ENCODE measurements at places on chromosomes 4 and X.

- no peak for DNase-seq
Observed at GRCh38 chrX:110145854-110146253, 142.9 kb downstream of the TMEM164 start.

DNA sequence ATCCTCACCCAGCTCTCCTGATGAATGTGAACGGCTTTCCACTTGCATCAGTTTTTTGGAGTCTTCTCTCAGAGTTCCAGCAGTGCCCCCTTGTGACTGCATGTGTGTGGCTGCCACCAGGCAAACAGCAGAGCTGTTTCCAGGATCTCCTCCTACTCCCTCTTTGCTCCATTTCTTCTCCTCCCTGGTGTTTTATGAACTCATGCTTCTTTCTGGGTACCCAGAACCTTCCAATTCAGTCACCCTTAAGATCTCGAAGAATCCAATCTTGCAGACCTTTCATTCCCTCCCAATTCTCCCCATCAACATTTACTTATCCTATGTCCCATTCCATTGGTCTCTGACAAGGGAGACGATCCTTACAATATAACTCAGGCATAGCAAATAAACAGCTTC lies 6.8 kb upstream of the TCEANC start:
- no peak for DNase-seq

- DNase-seq: no peak
Observed at GRCh38 chr4:159946983-159947615, 844.2 kb downstream of the RAPGEF2 start.

DNA sequence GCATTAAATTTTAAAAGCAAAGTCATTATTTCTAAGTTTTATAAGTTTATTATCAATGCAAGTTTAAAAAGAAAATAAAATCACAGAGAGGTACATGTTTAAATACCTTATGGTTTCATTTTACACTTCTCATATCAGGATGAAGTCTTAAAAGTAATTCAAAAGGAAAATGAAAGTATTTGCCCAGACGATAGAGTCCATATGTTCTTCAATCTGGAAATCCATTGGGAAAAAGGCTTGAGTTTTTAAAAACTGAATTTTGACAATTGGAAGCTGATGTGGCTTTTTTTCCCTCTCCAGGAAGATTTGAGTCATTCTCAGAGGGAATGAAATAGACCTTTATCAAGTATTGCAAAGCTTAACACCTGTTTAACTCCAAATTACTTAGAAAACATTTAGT lies 37.1 kb downstream of the MAB21L2 start:
- DNase-seq: no peak

DNA sequence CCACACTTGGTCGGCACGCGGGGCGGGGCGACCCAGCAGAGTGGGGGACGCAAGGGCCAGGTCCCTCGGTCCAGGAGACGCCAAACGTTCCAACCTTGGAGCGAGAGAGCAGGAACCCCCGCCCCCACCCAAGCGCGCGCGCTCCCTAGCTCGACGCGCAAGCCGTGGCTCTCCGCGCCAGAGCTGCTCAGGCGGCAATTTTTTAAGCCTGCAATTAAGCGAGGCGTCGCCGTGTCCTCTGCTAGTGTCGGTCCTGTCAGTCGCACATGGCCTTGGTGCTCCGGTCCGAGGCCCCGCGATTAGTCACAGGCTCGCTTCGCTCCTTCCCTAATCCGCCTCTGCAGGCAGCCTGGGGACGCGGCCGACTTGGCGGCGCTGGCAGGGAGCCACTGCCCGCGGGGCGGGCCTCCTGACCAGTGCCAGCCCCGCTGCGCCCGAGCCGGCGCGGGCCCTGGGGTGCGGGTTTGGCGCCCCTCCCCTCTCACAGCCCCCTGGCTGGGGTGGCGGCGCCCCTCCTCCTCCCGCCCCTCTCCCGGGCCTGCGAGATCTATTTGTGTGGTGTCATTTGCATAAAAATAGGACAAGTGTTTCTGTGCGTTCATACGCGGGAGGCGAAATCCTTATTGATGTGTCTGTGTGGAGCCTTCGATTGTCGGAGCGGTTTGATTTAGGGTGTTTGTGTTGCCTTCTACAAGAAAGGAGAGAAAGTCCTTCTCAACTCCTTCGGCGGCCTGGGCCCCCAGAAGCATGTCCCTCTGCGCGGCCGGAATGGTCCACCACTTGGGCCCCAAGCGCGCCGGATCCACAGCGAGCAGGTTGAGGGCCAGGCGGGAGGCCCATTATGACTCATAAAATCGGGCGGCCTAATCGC lies 9.8 kb upstream of the BCOR start:
- DNase-seq: no peak

- no peak for DNase-seq
Observed at GRCh38 chrX:2398064-2398656, 102.6 kb downstream of the DHRSX start.

DNA sequence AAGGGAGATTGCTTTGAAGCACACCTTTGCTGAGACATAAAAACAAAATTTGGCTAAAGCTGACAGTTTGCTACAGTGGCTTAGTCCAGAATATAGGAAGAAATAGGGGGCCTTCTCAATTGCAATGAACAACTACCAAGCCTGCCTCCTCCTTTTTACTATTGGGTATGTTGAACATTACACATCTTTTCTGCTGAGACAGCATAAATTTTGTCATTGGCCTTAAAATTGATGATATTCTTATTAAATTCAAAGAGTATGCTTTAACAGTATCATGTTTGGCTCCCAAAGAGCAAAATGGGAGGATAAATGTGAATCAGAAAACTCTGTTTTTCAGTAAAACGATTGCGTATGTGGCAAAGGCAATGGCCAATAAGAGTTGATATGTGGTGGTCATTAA lies 721.9 kb upstream of the IGFBP7 start:
- DNase-seq: no peak

GRCh38 chr4:103374306-103374705 lies 176.2 kb upstream of the CENPE start:
- DNase-seq: no peak

GRCh38 chrX:45722471-45722870 lies 521.8 kb upstream of the DIPK2B start:
- no peak for DNase-seq

DNA sequence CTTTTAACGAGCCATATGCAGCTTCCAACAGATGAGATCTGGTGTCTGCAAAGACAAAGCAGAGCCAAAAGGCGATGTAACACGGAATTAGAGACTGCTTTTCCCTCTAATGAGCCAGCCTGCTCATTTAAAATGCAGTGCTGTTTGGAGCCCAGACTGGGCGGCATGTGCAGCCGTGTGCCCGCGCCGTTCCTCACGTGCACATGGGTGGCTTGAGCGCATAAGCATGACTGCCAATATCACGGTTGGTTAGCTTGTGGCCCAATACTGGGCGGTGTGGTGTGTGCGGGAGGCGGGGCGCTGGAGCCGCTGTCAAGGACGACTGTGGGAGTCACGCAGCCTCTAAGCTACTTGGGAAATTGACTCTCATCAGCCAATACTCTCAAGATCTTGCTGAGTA lies 87.0 kb upstream of the SCOC start:
- no peak for DNase-seq

- no peak for DNase-seq
Observed at GRCh38 chr4:108155373-108155772, 13.4 kb downstream of the LEF1 start.

- no peak for DNase-seq
Observed at GRCh38 chr4:40228497-40229365, 31.9 kb downstream of the RHOH start.

- DNase-seq: no peak
Observed at GRCh38 chr4:149056615-149057014, 614.4 kb upstream of the NR3C2 start.

- DNase-seq: no peak
Observed at GRCh38 chr4:185004562-185005218, 13.6 kb upstream of the HELT start.

- DNase-seq: no peak
Observed at GRCh38 chr4:126405369-126405982, 1090.7 kb downstream of the FAT4 start.

GRCh38 chr4:123976819-123977218 lies 580.2 kb downstream of the SPRY1 start:
- DNase-seq: no peak

GRCh38 chr4:76723373-76723772 lies 174.6 kb downstream of the SOWAHB start:
- no peak for DNase-seq

- DNase-seq: no peak
Observed at GRCh38 chr4:125421547-125421946, 106.8 kb downstream of the FAT4 start.

DNA sequence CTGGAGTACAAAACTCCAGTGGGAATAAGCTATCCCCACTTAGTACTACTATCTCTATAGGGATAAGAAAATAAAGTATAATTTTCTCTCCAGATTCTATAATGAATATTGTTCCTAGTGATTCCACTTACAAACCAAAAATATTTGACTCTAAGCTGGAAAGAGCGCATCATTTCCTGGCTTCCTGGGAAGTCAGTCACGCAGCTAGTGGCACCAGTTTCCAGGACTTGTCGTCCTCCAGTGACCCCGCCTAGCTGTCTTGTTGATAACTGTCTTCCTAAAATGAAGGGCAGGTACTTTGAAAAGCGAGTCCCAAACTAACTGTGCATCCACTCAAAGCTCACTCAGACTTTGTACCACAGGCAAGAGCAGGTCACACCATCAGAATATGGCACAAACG lies 39.3 kb downstream of the LNX1 start:
- no peak for DNase-seq

GRCh38 chr4:73045879-73046278 lies 23.6 kb downstream of the COX18 start:
- DNase-seq: no peak

GRCh38 chrX:56125946-56126345 lies 106.2 kb upstream of the KLF8 start:
- DNase-seq: no peak

DNA sequence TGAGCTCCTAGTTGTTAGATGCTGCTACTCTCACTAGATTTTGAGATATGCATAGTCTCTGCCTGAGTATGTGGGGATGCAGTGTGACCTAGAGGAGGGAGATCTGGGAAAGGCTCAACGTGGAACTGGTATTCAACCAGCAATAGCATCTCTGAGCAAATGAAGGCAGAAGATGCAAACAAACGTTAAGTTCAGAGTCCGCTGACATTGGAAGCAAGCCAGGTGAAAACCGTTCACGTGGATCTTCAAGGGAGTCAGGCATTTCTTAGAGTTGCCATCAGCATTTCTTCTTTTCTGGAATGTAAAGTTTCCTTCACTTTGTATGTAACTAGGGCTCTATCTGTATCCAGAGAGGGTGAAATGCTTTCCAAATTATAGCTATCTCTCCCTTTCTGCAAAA lies 59.9 kb downstream of the C4orf51 start:
- no peak for DNase-seq

- no peak for DNase-seq
Observed at GRCh38 chr4:137387924-137388323, 144.4 kb downstream of the PCDH18 start.

GRCh38 chr4:140559696-140560095 lies 9.1 kb downstream of the UCP1 start:
- no peak for DNase-seq

DNA sequence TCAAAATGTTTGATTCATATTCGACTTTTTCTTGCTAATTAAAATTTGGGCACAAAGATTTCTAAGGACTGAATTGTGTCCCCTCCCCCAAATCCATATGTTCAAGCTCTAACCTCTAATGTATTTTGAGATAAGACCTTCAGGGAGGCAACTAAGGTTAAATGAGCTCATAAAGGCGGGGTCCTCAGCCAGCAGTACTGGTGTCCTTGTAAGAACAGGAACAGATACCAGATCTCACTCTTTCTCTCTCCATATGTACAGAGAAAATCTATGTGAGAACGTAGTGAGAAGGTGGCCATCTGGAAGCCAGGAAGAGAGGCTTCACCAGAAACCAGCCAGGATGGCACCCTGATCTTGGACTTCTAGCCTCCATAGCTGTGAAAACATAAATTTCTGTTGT lies 116.9 kb downstream of the VEGFC start:
- DNase-seq: no peak

DNA sequence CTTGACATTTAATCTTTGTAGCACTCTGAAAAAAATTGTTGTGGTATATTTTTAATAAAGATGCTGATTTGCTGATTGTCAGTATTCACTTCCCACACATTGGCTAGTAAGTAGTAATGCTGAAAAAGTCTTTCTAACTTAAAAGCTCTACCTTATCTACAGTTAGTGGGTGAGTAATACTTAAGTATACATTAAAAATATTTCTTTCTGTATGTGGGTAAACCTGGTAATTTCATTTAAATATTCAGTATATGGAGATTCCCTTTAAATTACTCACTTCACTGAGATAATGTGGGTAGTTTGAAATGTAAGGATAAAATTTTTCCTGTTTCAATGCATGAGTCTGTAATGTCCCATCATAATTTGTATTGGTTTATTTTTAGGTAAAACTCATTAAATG lies 5.6 kb downstream of the TMEM33 start:
- no peak for DNase-seq

DNA sequence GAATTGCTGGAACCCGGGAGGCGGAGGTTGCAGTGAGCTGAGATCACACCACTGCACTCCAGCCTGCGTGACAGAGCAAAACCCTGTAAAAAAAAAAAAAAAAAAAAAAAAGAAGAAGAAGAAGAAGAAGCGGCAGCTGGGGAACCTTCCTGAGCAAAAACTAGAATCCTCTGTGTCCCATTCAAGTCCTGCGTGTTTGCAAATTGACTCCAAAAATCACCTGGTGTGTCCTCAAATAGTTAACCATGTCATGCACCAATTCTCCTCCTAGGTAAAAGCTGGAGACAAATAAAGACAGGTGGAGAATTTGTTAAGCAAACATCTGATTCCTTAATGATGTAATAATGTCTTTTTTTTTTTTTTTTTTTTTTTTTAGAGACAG lies 31.9 kb upstream of the ASMTL start:
- DNase-seq: no peak

GRCh38 chrX:108064001-108064400 lies 19.1 kb downstream of the VSIG1 start:
- no peak for DNase-seq

GRCh38 chr4:38752941-38753806 lies 29.6 kb downstream of the TLR10 start:
- DNase-seq: no peak

GRCh38 chr4:9602389-9602914 lies 158.2 kb downstream of the DEFB131A start:
- no peak for DNase-seq

Data from stimulated activated CD4-positive, alpha-beta T cell treated with anti-CD3 and anti-CD28 coated beads, Interleukin-1b, Interleukin-23, amount 100 ng/mL, for 1 hour (primary cell).